ENCODE measurements at places on chromosomes 7 and 10.

DNA sequence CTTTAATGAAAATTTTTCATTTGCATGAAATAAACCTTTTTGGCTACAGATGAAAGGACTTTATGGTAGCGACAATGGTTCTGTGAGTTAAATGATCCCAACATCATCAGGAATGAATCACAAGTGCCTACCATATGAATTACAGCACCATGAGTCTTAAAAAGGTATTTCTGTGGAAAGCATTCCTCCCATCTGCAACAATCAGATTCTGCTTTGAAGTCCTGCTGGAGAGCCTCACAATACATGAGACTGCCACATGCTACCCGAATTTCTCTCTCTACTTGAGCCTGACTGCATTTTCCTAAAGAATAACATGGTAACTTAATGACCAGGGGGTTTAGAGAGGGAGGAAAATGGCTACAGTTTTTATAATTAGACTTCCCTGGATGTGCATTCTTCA, 190.3 kb downstream of the TWIST1 start:
- DNase-seq = no peak

GRCh38 chr10:102460836-102461186, 9.5 kb upstream of the C10orf95 start:
- DNase-seq = no peak

DNA sequence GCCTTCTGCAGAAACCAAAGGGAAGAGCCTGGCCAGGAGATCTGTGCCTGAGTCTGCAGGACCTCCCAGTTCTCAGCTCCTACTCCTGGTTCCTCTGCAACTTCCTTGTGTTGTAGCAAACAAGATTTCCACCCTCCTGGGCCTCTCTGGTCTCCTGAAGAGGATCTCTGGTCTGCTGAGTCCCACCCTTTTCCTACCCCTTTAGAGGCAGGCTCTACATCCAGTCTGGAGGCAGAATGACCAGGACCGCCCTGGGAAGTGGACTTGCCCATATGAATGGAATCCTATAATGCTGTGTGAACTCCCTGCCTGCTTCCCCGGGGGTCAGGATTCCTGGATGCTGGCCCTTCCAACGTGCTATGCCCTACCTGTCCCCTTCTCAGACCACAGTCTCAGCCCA, 3.2 kb downstream of the DENND2A start:
- no peak for DNase-seq

DNA sequence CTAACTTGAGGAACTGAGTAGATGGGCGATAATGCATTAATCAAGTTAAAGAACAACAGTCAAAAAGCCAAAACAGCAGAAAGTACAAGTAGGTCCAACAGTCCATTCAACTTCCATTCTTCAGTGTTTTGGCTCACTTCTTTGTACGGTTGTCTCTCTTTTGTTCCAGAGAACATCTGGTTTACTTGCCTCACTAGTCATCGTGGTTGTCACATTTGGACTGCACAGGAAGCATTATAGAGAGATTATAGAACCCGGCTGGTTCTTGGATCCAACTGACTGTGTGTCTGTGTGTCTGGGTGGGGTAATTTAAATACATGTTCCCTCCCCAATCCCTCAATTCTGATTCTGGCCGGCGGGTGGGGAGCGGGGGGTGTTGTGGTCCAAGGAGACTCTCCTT, 1.8 kb upstream of the CEP41 start:
- DNase-seq = no peak

DNA sequence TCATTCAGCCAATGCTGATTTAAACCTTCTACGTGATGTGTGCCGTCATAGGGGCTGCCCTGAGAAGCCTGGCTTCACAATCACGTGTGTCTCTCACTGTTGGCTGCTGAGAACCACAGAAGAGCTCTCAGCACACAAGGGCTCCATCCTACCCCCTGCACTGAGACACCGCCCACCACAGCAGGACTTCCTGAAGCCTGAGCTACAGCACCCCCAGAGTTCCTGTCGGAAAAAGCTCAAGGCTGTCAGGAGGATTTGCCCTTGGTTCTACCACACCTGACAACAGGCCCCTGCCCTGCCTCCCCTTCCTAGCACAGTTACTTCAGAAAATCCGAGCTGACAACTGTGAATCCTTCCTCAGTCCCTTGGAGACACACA, 191.9 kb downstream of the MAD1L1 start:
- no peak for DNase-seq

DNA sequence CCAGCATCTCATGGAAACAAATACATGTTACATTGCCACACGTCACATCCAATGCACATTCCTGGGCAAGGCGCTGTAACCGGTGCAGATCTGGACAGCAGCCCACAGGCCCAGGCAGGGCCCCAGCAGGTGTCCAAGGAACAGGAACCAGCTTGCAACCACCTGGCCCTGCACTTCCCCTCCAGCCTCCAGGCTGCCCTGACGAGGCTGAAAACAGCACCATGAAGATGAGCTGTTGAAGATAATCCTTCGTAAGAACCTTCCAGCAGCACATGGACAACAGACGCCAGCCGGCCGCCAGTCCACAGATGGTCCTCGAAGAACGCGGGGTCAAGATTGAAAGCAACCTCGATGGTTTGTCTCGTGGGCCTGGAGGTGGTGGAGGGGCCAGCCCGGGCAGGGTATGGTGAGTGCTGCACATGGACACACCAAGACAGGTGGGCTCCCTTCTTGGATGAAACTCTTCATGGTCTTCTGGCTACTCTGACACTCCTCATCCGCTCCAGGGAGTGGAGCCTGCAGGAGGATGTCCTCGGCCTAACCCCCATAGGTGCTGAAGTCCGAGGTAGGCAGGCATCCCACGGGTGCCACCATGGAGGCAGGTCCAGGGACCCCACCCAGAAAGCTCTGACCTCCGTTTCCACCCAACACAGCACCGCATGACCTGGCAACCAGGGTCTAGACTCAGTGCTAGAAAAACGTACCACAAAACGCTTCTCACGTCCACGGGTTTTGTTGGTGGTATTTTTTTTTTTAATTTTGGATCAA, 22.9 kb downstream of the PDGFA start:
- peak; percentile 80 for DNase-seq

DNA sequence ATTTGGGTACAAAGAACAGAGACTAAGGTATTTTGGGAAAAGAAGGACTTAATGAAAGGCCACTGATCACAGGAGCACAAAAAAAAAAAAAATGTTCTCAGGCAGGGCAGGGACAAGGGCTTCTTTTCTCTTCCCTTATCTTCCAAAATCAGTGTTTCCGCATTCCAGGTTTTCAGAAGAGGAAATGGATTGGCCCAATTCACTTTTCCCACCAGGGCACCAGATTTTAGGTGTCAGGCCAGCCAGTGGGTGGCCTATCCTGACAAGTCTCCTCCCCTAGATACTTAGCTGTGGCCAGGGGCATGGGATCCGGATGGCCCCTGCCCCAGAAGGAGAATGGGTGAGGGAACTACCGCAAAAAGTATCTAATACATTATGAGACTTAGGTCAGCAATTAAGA, 88.9 kb upstream of the WAC start:
- DNase-seq = no peak
